Activated CD4-positive, alpha-beta T cell treated with anti-CD3 and anti-CD28 coated beads, Interleukin-2, amount 10 ng/mL, durations not matched to agents 7 days and 5 days (primary cell): ENCODE measurements at places on chromosomes 4 and X. TPM values are rescaled to one million over a fixed set of nuclear protein-coding genes. Genes with fewer than 3 reads are reported as not detected.

TAF7L gene
- not detected for total RNA-seq

DNA sequence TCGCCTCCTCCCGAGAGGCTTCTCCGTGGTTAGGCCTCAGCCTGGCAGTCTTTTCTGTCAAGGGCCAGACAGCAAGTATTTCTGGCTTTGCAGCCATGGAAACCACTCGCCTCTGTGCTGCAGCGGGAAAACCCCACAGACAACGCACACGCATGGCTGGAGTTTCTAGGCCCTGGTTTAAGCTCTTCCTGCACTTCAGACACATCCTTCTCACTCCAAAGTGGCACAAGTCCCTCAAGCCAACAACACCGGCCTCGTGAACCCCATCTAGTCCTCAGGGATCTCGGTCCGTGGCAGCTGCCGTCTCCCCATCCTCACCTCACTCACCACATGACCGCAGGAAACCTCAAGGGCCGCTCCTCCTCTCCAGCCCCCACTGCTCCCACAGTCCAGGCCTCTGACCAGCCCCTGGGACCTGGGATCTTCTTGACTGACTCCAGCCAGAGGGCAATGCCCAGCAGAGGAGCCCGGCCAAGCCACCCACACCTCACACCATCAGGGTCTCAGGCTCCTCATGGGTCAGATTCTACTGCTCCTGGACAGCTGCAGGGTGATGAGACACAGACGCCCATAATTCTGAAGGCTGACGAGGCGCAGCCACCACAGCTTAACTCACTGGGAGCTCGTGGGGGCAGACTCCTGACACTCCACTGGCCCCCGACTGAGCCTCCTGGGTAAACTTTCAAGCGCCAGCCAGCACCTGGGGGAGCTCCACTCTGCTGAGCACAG, 21.7 kb downstream of the LETM1 start:
- H3K36me3 ChIP-seq = peaks cover 25% of the 10 kb centered on the region
- H3K27ac ChIP-seq = no peak overlapping the region
- H3K4me1 ChIP-seq = peaks cover 8% of the 10 kb centered on the region
- no peaks in the 10 kb centered on the region for H3K27me3 ChIP-seq
- no peak for DNase-seq

- no peak for DNase-seq
- no peak overlapping the region for H3K4me3 ChIP-seq
- H3K27ac ChIP-seq = no peak overlapping the region
- no peaks in the 10 kb centered on the region for H3K36me3 ChIP-seq
- no peaks in the 10 kb centered on the region for H3K27me3 ChIP-seq
- H3K4me1 ChIP-seq = no peaks in the 10 kb centered on the region
Observed at GRCh38 chr4:164251257-164251656, 502.7 kb upstream of the SMIM31 start.

DNA sequence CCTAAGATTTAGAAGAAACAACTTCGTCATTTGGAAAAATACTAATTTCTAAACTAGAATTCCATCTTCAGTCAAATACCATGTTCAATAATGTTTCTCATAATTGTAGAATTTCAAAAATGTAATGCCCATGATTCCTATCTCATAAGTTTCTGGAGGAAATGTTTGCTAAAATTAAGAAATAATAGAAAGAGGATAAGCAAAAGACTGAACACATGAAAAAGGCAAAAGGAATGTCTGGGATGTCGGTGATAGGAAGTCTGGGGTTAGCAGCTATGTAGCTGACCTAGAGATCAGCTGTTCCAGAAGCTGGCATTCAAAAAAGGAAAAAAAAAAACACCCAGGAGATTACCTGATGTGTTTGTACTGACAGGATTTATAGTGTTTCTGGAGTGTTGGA, 18.9 kb upstream of the PCDH10 start:
- H3K4me1 ChIP-seq = no peaks in the 10 kb centered on the region
- no peak overlapping the region for H3K4me3 ChIP-seq
- H3K36me3 ChIP-seq = no peaks in the 10 kb centered on the region
- no peak for DNase-seq
- H3K27me3 ChIP-seq = no peaks in the 10 kb centered on the region

CCSER1 gene
- total RNA-seq = not detected
